Stimulated activated CD4-positive, alpha-beta T cell treated with anti-CD3 and anti-CD28 coated beads, TNF-alpha, amount 100 ng/mL, for 1 hour (primary cell): ENCODE measurements at places on chromosomes 6 and 20.

DNA sequence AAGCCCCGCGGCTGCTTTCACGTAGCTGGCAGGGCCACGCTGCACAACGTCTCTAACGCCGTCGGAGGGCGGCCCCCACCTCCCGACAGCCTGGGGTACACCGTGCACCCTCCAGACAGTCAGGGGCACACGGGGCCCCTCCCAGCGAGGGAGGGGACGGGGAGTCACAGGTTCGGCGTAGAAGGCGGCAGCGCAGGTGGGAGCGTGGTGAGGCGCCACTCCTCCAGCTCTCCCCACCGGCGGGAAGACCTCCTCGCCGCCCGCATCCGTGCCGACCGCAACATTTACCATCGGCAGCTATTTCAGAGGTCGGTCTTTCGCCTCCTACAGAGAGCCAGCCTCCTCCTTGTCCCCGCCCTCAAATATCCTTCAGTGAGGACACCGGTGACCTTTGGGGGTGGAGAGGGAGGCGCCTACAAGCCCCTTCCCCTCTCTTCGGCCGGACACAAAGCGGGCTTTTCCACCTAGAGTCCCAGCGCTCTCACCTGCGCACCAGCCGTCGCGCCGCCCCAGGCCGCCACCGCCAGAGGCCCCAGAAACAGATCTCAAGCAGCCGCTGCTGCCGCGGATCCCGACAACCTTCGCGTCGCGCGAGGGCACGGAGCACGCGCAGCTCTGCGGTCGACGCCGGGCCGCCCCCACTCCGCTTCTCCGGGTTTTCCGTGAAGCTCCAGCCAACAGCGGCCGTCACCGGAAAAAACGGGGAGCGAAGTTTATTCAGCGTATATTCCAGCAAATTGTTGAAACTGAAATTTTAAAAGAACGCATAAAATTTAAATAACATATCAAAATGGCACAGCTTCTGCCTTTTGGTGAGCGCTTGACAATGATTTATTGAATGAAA, at the start of gene MKKS:
Gene MKKS (minus strand): TSS at position 600 of the 844 bp plus-strand sequence. CDS start 20,708 bp downstream, outside the sequence.
- peak; percentile 66 for DNase-seq

DNA sequence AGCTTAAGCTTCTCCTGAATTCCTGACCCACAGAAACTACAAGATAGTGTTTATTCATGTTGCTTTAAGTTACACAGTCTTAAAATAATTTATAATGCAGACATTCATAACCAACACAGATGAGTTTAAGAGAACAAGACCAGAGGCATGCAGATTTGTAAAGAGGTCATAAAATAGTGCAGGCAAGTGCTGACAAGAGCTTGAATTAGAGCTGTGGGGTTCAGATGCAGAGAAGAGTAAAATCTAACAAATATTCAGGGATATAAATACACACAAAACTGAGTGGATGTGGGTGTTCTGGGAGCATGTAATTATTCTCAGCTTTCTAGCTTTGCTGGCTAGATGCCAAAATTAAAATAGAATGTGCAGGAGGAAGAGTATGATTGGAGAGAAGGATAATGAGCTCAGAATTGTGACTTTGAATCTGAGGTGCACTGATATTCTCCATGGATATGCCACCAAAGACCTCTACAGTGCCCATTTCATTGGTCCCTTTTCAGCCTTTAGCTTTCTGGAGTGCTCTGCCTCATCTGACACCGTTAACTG, 291.9 kb upstream of the SGK1 start:
- DNase-seq: no peak

DNA sequence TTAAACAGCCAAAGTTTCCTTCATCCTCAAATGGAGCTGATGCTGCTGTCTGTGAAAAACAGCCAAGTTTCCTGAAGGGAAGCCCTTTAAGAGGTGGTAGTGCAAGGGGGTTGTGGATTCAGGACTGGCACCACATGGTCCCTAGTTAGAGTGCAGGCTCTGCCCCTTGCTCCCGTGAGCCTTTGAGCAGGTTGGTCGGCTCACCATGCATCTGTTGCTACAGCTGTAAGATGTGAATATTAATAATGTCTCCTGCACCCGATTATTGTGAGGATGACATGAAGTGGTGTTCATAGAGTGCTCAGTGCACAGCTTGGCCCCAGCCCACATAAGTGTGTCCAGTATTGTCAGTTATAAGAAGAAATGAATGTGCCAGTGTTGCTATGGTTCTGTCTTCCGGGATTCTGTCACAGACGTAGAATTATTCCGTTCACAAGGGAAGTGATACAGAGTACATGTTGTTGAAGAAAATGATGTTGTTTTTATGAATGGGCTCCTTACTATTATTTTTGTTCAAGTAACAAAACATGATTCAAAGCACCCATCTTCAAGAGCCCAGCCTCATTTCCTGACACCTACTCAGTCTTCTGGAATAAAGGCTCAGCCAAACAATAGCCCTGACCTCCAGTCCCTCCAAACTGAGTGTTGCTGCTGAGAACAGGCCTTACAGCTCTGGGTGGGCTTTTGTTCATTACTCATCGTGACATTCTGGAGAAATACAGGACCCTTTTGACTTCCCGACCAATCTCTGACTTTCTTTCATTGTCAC, 2.9 kb upstream of the PKIG start:
- no peak for DNase-seq

GRCh38 chr6:161568885-161569456, 295.1 kb upstream of the AGPAT4 start:
- no peak for DNase-seq

- no peak for DNase-seq
Measured at GRCh38 chr6:155630085-155630484, 174.4 kb upstream of the NOX3 start.

DNA sequence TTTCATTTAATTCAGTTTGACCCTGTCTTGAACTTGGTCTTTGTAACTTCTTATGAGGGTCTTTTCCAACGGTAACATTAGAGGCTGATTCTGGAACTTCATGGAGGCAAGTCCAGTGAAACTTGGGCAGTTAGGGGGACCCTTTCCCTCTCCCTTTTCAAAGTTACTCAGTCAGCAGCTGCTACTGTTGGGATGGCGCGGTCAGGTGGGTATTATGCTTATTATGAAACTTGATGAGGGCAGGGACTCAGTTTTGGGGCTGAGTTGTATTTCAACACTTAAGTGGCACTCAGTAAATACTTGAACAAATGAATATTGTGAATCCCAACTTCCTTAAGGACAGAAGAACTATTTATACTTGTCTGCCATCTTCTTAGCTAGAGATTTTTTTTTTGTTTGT, 20.8 kb downstream of the TOP1 start:
- DNase-seq: no peak

DNA sequence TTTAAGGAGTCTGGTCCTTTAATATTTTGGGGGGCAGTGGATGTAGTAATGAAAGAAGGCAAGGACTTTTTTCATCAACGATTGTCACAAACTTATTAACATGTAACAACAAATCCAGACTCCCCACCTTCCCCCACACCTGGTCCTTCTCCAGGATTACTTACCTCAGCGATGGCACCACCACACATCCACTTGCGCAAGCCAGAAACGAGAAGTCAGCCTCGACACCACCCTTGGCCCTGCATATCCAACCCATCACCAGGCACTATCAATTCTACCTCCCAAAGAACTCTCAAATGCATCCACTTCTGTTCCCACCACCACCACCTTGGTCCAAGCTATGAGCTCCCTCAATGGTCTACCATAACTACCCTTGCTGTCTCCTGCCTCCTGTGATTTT, 6.6 kb downstream of the EZR start:
- no peak for DNase-seq

DNA sequence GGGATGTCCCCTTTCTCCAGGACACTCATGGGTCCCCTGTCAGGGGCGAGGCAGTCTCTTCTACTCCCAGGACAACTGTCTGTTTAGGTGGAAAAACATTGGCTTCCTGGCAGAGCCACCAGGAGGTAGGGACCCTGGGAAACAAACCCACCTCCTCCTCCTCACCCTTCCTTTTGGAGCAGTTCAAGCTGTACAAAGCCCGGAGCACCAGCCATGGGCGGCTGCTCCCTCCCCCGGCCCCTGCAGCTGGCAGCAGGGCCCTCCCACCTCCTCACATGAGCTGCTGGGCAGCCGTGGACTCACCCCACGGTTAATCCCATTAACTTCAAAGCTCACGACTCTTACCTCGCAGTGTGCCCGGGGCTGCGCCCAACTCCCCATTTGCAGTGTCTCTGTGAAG, 48.6 kb downstream of the CDH4 start:
- DNase-seq: no peak

DNA sequence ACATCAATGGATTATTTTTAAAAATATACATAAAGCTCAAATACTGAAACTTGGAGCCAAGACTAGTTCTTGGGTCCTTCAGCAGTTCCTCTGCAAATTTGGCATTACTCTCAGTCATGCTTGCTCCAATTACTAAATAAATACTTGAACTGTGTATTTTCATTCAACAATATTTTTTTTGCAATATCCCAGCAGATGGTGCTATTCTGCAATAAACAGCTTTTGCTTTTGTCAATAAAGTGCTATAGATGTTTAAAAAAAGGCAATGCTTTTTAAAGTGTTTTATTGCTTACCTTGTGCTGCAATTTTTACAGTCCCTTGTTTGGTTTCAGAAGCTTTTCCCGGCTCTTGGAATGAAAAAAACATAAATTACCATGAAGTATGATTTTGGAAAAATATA, 243.4 kb downstream of the TRDN start:
- no peak for DNase-seq

DNA sequence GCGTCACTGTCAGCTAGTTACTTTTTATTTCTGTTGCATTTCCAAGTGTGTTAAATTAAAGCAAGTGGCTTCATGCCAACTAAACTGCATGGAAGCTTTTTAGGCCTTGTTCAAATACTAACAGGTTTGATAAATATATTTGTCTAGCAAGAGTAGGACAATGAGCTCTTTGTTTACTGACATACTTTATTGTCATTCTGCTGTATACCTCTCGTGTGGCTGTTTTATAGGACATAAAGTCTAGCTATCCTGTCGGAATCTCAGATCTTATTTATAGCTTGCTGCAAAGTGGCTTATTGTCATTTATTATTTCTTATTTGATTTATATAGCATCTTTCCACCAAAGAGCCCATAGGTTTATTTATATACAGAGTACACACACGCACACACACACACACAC, 711.1 kb downstream of the KIF16B start:
- DNase-seq: no peak

GRCh38 chr6:17291778-17292177, 10.6 kb downstream of the RBM24 start:
- no peak for DNase-seq

GRCh38 chr20:47035026-47035590, 140.5 kb downstream of the EYA2 start:
- no peak for DNase-seq

- DNase-seq: no peak
Measured at GRCh38 chr6:92577077-92577719, 842.2 kb downstream of the EPHA7 start.

- DNase-seq: no peak
Measured at GRCh38 chr20:50508171-50508755, 1.9 kb upstream of the PTPN1 start.

- DNase-seq: no peak
Measured at GRCh38 chr20:40191573-40191972, 497.5 kb downstream of the MAFB start.

- no peak for DNase-seq
Measured at GRCh38 chr6:151084275-151084674, 155.5 kb upstream of the AKAP12 start.

- DNase-seq: no peak
Measured at GRCh38 chr6:35486005-35486925, 10.6 kb downstream of the TEAD3 start.

GRCh38 chr6:104585646-104586045, 274.1 kb downstream of the HACE1 start:
- no peak for DNase-seq

- no peak for DNase-seq
Measured at GRCh38 chr6:36832313-36832712, 6.9 kb downstream of the CPNE5 start.

GRCh38 chr20:19254956-19255355, 42.5 kb downstream of the SLC24A3 start:
- no peak for DNase-seq

- DNase-seq: no peak
Measured at GRCh38 chr20:35963878-35964277, 4.5 kb upstream of the CNBD2 start.

- DNase-seq: no peak
Measured at GRCh38 chr6:2738373-2738979, 12.2 kb downstream of the MYLK4 start.

DNA sequence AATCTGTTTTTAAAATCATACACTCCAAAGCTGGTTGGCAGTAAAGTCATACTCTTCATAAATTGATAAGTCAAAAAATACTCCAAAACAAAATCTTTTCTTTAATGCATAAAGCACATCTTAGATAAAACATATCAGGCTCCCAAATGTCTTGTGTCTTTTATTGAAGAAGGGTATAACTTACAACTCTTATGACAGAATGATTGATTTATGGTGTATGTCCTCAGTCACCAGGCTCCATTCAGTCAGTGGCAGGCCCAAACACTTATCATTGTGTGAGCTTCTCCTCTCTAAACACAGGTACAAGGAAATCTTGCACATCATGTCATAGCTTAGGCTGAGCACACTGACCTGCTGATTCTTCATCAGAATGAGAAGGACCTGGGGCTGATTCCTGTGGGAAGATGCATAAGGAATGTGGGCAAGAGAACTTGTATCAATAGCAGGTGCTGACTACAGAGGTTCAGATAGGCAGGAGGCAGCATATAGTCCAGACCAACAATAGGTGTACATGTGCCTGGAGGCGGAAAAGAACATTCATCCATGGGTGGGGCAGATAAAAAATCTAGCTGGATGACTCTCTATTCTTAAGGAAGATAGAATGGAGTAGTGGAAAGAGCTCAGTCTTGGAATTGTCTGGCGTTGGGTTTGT, 1.9 kb downstream of the CALHM5 start:
- DNase-seq: no peak
